SK-MEL-5 (cell line): ENCODE measurements at places on chromosomes 16 and 17.

DNA sequence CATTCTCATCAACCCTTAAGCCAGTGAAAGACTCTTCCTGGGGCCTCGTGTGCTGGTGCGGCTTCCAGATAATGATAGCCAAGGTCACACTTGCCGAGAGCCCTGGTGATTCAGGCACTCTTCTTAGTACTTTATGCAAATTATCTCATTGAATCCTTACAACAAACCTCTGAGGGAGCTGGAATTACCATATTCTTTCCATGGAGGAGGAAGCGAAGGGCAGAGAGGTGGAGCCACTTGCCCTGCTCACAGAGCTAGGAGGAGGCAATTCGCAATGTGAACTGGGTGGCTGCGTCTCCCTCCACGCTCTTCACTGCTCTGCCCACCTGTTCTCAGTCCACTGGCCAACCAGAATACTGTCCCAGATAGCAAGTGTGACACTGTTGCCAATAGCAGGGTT, 409.7 kb downstream of the SNX29 start:
- no peak for DNase-seq

DNA sequence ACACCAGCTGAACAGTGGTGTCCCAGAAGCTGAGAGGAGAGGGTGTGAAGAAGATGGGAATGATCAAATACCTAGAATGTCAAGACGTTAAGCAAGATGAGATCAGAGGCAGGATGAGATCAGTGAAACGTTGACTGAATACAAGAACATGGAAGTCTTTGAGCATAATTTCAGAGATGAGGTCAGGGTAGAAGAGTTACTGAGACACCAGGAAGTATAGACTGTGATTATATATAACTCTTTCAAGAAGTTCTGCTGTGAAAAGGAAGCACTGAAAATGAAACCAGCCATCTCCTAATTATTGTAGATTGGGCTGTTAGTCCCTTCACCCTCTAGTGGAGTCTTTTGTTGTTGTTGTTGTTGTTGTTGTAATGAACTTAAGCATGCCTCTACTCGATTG, 9.1 kb downstream of the SHCBP1 start:
- DNase-seq: no peak

- DNase-seq: no peak
Observed at GRCh38 chr16:87960852-87961251, 9.6 kb downstream of the BANP start.

- peak; percentile 20 for DNase-seq
Observed at GRCh38 chr16:1972490-1972877, 631 bp downstream of the TBL3 start.

- DNase-seq: no peak
Observed at GRCh38 chr17:68784431-68784830, 170.8 kb downstream of the ABCA8 start.

DNA sequence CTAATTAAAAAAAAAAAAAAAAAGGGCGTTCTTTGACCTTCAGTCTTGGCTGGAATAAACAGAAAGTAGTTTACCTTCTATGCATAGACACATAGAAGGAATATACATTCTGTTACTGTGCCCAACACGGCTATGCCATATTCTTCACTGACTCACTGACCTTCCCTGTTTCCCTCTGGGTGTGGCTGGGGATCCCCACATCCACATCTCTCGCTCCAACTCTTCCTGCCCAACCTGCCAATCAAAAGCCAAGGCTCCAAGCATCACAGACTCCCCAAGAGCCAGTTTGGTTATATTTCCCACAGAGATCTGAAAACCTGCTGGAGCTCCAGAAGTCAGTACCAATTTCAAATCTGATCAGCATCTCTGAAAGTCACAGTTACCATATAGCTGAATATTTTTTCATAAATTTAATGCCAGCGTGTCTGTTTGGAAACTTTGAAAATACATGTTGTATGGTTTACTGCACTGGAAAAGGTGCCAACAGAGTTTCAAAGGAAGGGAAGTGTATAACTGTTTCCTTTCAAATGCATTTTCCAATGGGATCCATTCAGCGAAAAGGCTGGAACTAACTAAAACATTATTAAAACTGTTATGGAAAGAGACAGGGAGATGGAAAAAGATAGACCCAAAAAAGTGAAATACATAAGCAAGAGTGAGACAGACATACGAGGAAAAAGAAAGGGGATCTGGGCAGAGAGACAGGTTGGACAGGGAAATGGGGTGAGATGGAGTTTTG, 91.8 kb downstream of the SMG6 start:
- DNase-seq: no peak

DNA sequence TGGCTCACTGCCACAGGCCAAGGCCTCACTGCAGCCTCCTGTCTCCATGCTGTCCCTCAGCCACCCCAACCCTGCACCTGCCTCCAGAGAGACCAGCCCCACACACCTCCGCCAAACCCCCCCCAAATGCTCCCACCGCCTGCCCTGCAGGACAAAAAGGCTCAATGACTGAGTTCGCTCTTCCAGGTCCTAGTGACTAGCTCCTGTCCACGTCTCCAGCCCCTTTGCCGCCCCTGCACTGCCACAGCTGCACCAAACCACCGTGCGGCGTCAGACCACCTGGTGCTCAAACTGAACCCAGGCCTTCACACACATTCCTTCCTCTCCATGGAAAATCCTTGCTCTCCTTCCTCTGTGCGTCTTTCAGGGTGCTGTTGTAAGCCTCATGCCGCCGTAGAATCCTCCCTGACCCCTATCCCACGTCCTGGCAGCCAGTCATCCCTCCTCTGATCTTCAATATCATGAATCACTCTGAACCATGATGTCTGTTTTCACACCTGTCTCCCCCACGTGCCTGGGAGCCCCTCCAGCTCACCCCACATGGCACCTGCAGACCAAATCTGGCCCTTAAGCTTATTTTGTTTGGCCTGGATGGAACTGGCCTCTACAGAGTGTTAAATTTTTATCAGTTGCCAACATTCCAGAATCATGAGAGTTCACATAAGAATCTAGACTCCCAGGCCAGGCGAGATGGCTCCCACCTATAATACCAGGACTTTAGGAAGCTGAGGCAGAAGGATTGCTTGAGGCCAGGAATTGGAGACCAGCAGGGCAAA, 4.3 kb upstream of the GSG1L start:
- no peak for DNase-seq

DNA sequence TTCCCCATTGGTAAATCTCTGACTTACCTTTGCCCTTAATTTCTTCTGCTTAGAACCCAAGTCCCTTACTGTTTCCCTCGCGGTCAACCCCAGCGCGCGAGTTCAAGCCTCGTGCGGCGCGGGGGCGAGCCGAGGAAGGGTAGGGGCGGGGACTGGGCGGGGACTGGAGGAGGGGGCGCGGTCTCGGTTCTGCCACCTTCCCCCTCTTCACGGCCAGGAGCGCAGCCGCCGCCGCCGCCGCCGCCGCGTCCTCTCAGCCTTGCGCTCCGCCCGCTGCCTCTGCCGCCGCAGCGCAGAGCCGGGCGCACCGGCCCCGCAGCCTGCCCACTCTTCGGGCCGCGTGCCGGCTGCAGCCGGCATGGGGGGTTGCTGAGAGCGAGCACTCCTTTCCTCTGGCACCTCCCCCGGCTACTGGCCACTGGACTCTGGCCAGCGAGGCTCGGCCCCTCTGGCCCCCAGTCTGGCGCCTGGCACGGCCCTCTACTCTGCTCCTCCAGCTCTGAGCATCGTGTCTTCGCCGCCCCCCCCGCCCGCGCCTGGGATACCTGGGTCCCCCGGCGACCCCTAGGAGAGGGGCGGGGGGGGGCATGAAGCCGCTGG, at the start of gene RAPGEFL1:
Gene RAPGEFL1 (plus strand): TSS at position 196 of the 600 bp plus-strand sequence. CDS start 392 bp downstream, at position 588.
- peak; percentile 75 for DNase-seq

DNA sequence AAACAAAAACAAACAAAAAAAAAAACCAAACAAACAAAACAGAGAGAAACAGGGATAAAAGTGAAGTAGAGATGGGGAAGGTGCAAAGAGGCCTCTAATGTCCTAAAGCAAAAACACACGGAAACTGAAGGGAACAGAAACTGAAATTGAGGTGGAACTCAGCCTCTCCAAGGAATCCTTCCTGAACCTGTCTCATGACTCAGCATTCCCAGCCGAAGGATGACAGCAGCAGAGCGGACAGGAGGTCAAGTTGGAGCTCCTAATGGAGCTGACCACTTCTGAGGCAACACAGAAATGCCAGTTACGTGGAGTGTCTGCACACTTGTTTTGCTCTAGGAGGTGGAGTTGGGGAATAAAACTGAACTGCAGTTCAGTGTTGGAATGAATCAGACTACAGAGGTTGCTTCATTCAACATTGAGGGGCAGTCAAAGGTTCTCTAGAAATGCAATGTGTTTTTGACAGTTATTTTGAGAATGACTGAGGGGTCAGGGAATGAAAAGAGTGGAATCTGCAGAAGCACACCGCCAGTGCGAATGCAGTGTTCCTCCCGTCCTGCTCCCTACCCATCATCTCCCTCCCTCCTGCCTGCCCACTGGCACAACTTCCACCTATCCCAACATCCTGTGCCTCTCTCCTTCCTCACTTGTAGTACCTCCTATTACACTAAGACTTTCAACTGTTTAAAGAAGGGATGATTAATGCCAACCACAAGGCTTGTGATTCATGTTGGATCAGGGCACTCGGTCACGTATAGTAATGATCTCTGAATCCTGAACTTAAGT, 6.3 kb downstream of the UBE2O start:
- DNase-seq: peak; percentile 51

GRCh38 chr17:45116434-45117016, 15.8 kb downstream of the PLCD3 start:
- no peak for DNase-seq

DNA sequence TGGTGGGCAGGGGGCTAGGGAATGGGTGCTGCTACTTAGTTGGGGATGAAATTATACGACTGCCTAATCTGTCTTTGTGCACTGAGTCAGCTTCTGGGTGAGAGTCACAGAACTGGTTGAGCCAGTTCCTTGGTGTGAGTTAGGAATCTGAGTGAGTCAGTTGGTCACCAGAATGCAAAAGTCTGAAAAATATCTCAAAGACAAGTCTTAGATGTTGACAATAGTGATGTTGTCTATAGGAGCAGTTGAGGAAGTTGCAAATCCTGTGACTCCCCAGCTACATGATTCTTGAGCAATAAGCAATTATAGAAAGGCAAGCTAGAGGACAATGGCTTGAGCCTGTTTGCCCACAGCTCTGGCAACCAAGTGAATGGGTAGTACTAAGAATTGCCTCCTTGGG, 399.2 kb downstream of the CNTNAP4 start:
- DNase-seq: peak; percentile 89

DNA sequence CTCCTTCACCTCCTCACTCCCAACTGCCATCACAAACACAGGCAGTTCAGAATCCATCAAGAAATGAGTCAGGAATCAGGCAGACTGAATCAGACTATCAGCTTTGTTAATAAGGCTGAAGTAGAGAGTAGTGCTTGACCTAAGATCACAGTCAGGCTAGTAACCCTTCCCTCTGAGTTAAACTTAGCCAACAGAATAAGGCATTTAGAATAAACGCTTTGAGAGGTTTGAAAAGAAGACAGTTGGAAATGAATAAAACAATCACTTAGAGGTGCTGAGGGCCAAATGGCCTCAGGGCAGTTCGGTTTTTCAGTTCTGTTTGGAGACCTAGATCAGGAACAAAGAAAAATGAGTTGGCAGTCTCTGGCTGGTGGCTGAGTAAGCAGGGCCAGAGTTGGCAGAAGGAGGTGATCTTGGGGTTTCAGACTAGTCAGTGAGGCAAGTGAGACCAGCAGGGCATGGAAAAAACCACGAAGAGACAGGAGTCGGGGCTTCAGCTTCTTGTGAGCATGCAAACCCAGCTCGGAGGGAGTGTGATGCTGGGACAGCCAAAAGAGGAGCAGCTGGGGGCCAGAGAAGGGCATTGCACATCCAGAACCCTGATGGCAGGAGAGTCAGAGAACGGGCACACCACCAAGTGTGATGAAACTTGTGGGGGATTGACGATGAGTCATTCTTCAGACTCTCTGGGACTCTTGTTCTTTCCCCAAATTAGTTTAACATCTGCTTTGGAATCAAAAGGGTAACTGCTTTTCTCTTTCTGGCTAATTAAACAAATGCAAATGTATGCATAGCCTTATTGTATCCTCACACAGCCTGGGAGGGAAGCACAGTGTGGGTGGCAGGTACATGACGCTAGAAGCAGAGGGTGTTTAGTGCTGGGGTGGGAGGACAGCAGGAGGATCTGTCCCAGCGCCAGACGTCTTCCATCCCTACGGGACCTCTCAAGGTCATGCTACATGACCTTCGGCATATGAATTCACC, 54.8 kb downstream of the SPECC1 start:
- peak; percentile 9 for DNase-seq

DNA sequence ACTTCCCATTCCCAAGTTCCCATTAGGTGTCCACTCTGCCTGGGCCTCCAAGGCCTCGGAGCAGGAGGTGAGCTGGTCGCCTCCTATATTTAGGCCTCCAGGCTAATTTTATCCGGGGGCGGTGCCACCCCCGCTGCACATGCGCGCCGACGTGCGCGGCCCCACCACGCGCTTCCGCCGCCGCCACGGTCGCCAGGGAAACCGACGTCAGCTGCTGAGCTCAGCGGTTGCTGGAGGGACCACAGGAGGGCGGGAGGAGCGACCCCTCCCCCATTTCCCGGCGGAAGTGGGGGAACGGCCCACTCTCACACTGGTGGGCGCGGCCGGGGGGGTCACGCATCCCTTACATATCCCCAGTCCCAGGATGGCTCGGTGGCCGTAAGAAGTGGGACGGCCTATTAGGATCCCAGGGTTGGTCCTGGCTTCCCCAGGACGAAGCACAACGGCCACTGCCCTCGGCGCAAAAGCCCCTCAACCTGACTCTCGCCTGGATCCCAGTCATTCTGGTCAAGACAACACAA, 1.0 kb downstream of the PER1 start:
- peak; percentile 82 for DNase-seq

- DNase-seq: peak; percentile 79
Observed at GRCh38 chr16:20383106-20384029, 21.2 kb downstream of the PDILT start.

GRCh38 chr16:56436258-56436657, 10.9 kb upstream of the AMFR start:
- DNase-seq: no peak

DNA sequence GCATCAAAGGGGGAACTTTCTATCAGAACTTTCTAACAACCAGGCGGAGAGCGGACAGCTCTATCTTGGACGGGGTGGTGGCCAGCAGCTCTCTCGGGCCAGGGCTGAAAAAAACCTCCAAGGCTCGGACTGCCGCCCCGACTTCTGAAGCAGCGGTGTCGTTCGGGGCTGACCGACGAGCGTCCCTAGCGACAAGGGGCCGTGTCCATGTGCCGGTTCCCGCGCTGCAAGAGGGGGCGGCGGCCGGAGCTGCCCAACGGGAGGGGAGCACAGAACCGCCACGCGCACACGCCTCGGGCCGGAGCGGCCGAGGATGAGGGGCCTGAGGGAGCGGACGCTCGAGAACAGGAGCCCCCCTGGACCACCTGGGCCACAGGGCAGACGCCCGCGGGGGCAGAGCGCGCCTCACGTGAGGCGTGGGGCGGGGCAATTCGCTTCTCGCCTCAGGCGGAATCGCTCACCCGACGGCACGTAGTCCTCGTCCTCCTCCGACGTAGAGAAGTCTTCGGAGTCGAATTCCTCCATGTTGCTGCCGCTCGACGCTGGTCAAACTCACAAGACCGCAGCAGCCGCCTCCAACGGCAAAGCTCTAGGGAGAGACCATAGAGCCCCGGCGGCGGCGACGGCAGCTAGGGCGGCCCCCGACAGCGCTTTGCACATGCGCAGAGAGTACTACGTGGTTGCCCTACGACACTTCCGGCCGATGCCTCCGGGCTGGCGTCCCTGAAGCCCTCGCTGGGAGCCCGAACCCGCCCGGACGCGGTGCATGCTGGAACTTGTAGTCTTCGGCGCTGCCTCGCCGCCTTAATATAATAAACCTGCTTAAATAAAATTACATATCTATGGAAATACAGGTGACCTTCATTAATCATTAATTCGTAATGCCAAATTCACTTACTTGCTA, at the start of gene CFDP1:
Gene CFDP1 (minus strand): TSS at position 676 of the 904 bp plus-strand sequence. CDS start 151 bp downstream, at position 525.
- DNase-seq: peak; percentile 94

- DNase-seq: peak; percentile 99
Observed at GRCh38 chr17:8630802-8631553, 453 bp upstream of the MYH10 start.

GRCh38 chr17:76161619-76162266, 20.7 kb upstream of the FOXJ1 start:
- no peak for DNase-seq
